Nephron progenitor cell (in vitro differentiated cells): ENCODE measurements at places on chromosomes 5 and 9.

DNA sequence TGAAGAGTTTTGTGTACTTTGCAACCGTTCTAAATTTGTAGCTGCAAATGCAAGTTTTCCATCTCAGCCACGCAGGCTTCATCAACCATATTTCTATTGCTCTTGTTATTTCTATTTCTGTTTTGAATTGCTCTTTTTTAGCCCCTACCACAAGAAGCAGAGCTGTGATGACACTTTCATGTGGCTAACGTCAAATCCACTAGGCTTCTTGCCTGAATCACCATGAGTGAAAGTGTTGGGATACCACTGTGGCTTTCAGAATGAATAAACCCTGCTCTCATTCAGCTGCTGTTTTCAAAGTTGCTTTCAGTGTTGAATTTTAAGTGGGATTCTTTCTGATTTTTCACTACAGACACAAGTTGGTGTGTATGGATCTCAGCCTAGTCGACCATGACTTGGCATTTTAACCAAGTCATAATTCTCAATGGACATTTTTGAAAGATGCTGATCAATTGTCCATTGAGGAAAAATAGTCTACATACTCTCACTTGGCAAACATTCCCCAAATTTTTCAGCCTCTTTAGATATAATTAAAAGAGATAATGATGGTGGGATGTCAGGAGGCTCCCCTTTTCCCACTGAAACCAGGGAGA lies 41.0 kb upstream of the MTAP start:
- DNase-seq: no peak

DNA sequence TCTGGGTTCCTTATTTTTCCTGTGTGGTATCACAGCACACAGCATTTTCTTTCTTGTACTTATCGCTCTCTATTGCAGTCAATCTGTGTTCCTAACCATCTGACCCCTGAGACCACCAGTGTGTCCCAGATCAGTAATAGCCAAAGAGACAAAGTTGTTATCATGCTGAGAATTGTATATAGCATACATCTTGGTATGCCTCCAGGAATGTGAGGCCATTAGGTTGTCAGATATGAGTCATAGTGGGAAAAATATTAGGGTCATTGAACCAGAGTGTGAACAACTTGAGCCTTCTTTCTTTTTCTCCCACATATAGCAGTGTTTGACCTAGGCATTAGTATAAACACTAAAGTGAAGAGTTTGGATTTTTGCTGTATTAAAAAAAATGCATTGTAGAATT lies 106.3 kb downstream of the NDUFAF2 start:
- no peak for DNase-seq

DNA sequence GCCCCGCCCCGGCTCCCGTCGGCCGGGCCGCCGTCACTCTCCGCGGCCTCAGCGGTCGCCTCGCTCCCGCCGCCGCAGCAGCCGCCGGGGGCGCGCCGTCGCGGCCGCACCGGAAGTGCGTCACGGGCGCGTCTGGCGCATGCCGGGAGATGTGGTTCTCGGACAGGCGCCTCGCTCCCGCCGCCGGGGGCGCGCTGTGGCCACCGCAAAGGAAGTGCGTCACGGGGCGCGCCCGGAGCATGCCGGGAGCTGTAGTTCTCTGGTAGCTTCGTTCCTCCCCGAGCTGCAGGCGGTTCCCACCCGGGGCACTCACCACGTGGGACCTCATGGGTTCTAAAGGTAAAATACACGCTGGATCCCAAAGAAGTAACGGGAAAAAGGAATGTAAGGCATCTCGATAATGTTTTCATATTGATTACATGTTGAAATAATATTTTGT lies at the start of gene UBAC1:
TSS of gene UBAC1 (minus strand) at position 97 of the 439 bp plus-strand sequence. CDS start 211 bp downstream, outside the sequence.
- DNase-seq: peak; percentile 94

DNA sequence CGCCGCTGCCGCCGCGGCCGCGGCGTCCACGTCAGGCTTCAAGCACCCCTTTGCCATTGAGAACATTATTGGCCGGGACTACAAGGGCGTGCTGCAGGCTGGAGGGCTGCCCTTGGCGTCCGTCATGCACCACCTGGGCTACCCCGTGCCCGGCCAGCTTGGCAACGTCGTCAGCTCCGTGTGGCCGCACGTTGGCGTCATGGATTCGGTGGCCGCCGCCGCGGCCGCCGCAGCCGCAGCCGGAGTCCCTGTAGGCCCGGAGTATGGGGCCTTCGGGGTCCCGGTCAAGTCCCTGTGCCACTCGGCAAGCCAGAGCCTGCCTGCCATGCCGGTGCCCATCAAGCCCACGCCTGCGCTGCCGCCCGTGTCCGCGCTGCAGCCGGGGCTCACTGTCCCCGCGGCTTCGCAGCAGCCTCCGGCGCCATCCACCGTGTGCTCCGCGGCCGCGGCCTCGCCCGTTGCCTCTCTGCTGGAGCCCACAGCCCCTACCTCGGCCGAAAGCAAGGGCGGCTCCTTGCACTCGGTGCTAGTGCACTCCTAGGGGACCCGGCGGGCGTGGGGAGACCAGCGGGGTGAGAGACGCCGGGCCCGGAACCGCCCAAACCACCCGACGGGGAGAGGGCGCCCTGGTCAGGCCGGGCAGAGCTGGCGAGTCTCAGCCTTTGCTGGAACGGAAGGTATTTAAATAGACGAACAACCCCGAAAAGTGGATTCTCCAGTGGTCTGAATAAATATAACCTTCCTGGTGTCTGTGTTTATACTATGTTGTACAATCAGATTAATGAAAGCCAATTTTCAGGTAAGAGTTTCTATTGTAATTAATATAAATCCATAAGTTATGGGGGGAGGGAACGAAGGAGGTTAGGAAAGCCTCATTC lies 1.2 kb downstream of the FOXB2 start:
- DNase-seq: peak; percentile 26

- no peak for DNase-seq
Measured at GRCh38 chr5:81552852-81553566, 159.1 kb upstream of the ACOT12 start.

GRCh38 chr9:120924698-120925534 lies 1.7 kb downstream of the TRAF1 start:
- DNase-seq: no peak

DNA sequence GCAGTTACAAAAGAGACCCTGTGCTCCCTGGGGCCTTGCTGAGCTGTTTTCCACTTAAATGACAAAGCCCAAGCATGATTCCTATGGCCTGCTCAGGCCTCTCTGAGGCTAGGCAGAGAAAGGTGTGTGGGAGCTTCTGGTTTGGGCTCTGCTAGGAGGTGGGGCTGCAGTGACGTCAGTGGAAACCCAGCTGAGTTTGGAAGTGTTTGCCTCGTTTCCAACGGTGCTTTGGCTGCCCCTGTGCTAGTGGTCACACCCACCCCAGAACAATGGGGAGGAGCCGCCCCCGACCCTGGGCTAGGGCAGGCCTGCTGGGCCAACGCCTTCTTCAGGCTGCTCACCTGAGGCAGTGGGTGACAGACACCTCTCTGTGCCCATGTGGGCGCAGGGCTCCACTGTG lies 10.4 kb downstream of the ANGPTL2 start:
- DNase-seq: no peak

DNA sequence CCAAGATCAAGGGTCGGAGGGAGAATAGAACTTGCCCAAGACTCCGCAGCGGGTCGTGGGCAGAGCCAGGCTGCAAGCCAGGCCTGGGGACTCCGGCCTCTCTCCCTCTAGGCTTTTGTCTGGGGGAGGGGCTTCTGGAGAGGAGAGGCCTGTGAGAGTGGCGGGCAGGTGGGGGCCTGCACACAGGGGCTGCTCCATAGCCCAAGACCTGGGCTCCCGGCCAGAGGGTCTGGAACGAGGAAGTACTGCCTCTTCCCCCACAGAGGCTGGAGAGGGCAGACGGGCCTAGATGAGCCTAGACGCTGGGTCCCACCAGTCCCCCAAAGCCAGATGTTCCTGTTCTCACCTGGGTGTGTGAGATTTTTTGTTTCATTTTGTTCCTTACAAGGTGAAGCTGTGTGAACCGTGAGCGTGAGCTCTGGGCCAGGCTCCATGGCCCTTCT lies 5.2 kb upstream of the ST6GALNAC6 start:
- no peak for DNase-seq

DNA sequence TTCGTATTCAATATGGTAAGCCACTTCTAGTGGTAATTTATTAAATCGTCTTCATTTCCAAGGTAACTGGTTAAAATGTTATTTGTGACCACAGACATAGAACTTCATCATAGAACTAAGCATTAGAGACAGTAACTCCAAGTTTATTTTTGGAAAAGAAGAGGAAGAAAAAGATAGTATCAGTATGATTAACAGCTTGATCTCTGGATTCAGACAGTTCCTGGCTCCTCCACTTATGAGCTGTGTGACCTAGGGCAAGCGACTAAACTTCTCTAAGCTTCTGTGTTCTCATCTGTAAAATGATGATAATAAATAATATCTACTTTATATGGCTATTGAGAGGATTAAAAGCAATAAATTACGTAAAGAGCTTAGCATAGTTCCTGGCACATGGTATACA lies 29.8 kb upstream of the TNPO1 start:
- DNase-seq: no peak
